ENCODE measurements at places on chromosomes 13 and 19.
A peak's percentile ranks its signal among the peaks of the same experiment; 100 is the strongest.

- peak overlapping the region; percentile 76 for H3K27ac ChIP-seq
- peak overlapping the region; percentile 86 for H3K4me3 ChIP-seq
- peaks cover 20% of the 10 kb centered on the region for H3K36me3 ChIP-seq
- no peak for DNase-seq
- H3K27me3 ChIP-seq = no peaks in the 10 kb centered on the region
- peaks cover 20% of the 10 kb centered on the region for H3K4me1 ChIP-seq
These were observed 512 bp downstream of the CC2D1A start for GRCh38 chr19:13906521-13906904.

- no peaks in the 10 kb centered on the region for H3K27me3 ChIP-seq
- no peak overlapping the region for H3K4me3 ChIP-seq
- no peak overlapping the region for H3K27ac ChIP-seq
- H3K36me3 ChIP-seq = no peaks in the 10 kb centered on the region
These were observed 295.4 kb upstream of the MAB21L1 start for GRCh38 chr13:35771898-35772297.

- H3K27me3 ChIP-seq = no peaks in the 10 kb centered on the region
- no peak for DNase-seq
- no peak overlapping the region for H3K4me3 ChIP-seq
- H3K36me3 ChIP-seq = no peaks in the 10 kb centered on the region
These were observed 8.2 kb downstream of the ZDHHC20 start for GRCh38 chr13:21450936-21451335.

GRCh38 chr19:41999071-41999877 is 5.2 kb upstream of the ATP1A3 start:
- peak overlapping the region; percentile 46 for H3K4me3 ChIP-seq
- H3K36me3 ChIP-seq = peaks cover 10% of the 10 kb centered on the region
- H3K27ac ChIP-seq = no peak overlapping the region
- H3K4me1 ChIP-seq = peaks cover 13% of the 10 kb centered on the region
- peaks cover 27% of the 10 kb centered on the region for H3K27me3 ChIP-seq
- no peak for DNase-seq

DNA sequence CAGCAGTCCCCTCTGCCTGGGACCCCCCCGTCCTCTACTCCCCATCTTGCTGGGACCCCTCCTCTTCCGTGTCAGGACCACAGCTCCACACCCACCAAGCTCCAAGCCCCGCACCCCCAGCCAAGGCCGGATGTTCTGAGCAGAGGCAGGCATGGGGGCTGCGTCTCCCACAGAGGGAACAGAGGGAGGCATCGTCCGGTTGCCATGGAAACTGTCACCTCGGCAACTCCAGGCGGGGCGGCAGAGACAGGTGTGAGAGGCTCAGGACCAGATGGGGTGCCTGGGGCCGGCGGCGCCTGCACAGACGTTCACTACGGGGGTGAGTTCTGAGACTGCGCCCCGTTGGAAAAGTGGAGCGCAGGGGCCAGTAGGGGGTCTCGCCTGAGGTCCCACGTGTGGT is 5.4 kb downstream of the RNU6-9 start:
- no peak for DNase-seq
- no peak overlapping the region for H3K27ac ChIP-seq
- no peak overlapping the region for H3K4me3 ChIP-seq
- peaks cover 5% of the 10 kb centered on the region for H3K4me1 ChIP-seq
- no peaks in the 10 kb centered on the region for H3K27me3 ChIP-seq

GRCh38 chr19:16205205-16206045 is 7.7 kb downstream of the AP1M1 start:
- no peak overlapping the region for H3K4me3 ChIP-seq
- DNase-seq = no peak
- H3K4me1 ChIP-seq = peaks cover 15% of the 10 kb centered on the region
- H3K27ac ChIP-seq = no peak overlapping the region
- no peaks in the 10 kb centered on the region for H3K27me3 ChIP-seq

DNA sequence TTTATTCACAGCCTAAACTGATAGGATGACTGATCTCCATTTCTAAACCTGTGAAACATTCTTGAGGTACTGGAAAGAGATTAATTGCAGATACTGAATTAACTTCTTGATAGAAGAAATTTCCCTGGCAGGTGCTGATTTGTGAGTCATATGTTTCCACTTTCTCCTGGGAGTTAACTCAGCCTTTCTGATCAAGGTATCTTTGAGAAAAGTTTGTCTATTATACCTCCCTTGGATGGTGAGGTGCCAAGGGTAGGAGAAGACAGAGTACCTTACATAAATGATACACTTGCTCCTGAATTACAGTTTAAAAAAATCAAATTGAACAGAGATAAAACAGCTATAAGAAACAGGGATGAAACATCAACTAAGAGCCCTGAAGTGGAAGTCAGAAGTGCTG is 123.0 kb downstream of the RGCC start:
- H3K36me3 ChIP-seq = peaks cover 15% of the 10 kb centered on the region
- no peak overlapping the region for H3K4me3 ChIP-seq
- DNase-seq = no peak
- no peaks in the 10 kb centered on the region for H3K27me3 ChIP-seq
- no peak overlapping the region for H3K27ac ChIP-seq

GRCh38 chr13:107275945-107276614 is 708.1 kb upstream of the ARGLU1 start:
- H3K27me3 ChIP-seq = no peaks in the 10 kb centered on the region
- DNase-seq = no peak
- no peak overlapping the region for H3K4me3 ChIP-seq
- no peaks in the 10 kb centered on the region for H3K36me3 ChIP-seq
- no peaks in the 10 kb centered on the region for H3K4me1 ChIP-seq

GRCh38 chr19:46296722-46297461 is at the start of gene HIF3A:
Gene HIF3A (plus strand): TSS chr19:46297042. CDS start chr19:46297077, 35 bp downstream.
- H3K27ac ChIP-seq = peak within 1 kb of the TSS; percentile 98
- H3K36me3 ChIP-seq = no peaks in the 10 kb centered on the region
- no peak for DNase-seq
- no peaks in the 10 kb centered on the region for H3K27me3 ChIP-seq
- peaks cover 59% of the 10 kb centered on the region for H3K4me1 ChIP-seq

GRCh38 chr19:43895727-43896308 is 39.3 kb downstream of the ZNF45 start:
- H3K4me1 ChIP-seq = peaks cover under 1% of the 10 kb centered on the region
- no peaks in the 10 kb centered on the region for H3K27me3 ChIP-seq
- H3K27ac ChIP-seq = no peak overlapping the region
- no peaks in the 10 kb centered on the region for H3K36me3 ChIP-seq
- DNase-seq = no peak
- H3K4me3 ChIP-seq = no peak overlapping the region

DNA sequence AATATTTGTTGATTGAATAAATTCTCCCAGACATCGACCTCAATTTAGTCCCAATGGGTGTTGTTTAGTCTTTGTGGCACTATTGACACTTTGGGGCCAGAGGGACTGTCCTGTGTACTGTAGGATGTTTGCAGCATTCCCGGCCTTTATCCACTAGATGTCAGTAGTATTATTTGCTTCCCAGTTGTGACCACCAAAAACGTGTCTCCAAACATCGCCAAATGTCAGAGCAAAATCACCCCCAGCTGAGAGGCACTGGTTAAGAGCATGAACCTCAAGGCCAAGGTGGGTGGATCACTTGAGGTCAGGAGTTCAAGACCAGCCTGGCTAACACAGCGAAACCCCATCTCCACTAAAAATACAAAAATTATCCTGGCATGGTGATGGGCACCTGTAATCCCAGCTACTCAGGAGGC is 15.4 kb downstream of the NLRP12 start:
- H3K4me1 ChIP-seq = no peaks in the 10 kb centered on the region
- H3K27ac ChIP-seq = no peak overlapping the region
- H3K4me3 ChIP-seq = no peak overlapping the region
- no peak for DNase-seq

DNA sequence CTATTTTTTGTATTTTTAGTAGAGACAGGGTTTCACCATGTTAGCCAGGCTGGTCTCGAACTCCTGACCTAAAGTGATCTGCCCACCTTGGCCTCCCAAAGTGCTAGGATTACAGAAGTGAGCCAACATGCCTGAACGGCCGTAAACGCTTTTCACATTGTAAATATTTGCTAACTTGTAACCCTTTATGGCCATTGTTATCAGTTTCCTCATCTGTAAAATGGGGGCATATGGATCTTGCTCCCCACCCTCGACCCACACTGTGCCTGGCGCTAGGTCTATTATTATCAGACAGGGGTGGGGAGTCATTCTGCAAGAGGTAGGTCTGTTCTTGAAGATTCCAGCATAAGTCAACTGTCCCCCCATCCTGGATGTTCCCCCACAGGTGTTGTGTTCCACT is 11.9 kb downstream of the NCAN start:
- peaks cover 27% of the 10 kb centered on the region for H3K27me3 ChIP-seq
- no peaks in the 10 kb centered on the region for H3K36me3 ChIP-seq
- H3K4me3 ChIP-seq = no peak overlapping the region
- no peak overlapping the region for H3K27ac ChIP-seq

DNA sequence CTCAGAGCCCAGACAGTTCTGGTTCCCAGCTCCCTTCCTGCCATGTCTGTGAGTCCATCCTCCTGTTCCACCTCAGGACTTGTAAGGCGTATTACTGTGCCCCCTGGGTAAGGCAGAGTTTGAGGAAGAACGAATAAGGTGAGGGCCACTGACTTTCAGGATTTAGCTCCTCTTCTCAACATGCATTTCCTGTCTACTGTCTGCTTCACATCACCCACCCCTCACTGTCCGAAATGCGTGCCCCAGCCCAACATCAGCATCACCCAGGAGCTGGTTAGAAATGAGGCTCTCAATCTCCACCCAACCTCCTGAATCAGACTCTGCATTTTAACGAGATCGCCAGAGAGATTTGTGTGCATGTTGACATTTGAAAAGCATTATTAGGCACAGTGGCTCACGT is 44.4 kb downstream of the IRS2 start:
- no peak overlapping the region for H3K27ac ChIP-seq
- H3K4me3 ChIP-seq = no peak overlapping the region
- DNase-seq = peak; percentile 86
- peaks cover 15% of the 10 kb centered on the region for H3K4me1 ChIP-seq
- H3K27me3 ChIP-seq = no peaks in the 10 kb centered on the region

DNA sequence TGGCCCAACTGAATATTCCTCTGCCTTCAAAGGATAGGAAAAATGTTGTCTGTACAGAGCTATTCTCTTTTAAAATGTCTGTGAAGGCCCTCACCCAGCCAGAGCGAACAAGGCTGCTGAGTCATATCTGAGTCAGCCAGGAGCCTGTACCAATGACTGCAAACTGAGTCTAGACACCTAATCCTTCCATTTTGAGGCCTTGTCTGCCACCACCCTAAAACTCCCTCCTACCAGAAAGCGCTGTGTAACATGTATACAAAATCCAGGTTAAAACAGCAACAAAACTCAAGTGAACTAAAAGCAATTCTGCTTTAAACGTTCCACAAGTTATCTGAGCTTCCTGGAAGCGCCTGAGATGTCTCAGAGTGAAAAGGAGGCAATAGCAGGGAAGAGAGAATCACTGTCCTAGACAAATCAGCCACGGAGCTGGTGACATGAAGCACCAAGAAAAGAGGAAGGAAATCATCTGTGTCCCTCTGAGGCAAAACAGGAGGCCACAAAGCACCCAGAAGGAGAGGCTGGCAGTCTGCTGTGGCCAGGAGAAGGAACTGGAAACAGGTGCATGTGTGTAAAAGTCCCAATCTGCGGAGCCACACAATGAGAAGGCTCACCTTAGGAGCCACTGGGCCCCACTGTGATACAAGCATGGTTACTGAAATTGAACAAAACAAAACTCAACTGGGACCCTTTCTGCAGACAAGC is 10.2 kb downstream of the DHRS12 start:
- peaks cover 17% of the 10 kb centered on the region for H3K36me3 ChIP-seq
- H3K27ac ChIP-seq = peak overlapping the region; percentile 40
- H3K4me1 ChIP-seq = peaks cover 12% of the 10 kb centered on the region
- no peak overlapping the region for H3K4me3 ChIP-seq

- H3K27me3 ChIP-seq = no peaks in the 10 kb centered on the region
- H3K4me3 ChIP-seq = peak overlapping the region; percentile 67
- H3K4me1 ChIP-seq = peaks cover 24% of the 10 kb centered on the region
These were observed 844 bp downstream of the ZNF543 start for GRCh38 chr19:57321116-57321515.

DNA sequence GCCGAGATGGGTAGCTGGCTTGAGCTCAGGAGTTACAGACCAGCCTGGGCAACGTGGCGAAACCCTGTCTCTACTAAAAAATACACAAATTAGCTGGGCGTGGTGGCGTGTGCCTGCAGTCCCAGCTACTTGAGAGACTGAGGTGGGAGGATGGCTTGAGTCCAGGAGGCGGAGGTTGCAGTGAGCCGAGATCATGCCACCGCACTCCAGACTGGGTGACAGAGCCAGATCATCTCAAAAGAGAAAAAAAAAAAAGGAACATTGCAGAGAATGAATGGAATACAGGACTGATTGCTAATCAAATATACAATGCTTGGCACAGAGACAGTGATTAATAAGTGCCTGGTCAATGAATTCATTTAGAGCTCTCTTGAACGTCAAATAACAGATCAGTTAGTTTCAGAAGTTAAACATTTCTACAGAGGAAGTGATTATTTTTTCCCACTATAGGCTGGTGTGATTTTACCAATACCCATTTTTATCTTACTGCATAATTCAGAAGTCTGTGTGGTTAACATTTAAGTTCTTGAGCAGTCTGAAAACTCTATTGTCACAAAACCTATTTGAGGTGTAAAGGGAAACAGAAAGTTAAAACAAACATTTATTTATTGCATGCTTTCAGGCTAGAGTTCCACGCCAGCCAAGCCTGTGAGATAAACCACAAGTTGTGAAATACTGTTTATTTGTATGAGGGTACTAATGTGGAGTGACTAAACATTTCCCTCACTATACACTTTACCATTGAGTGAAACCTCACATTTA is 7.7 kb upstream of the TBC1D4 start:
- H3K36me3 ChIP-seq = no peaks in the 10 kb centered on the region
- H3K27me3 ChIP-seq = no peaks in the 10 kb centered on the region
- H3K4me3 ChIP-seq = no peak overlapping the region
- no peaks in the 10 kb centered on the region for H3K4me1 ChIP-seq

GRCh38 chr19:52533901-52534300 is 6.4 kb downstream of the ZNF808 start:
- H3K36me3 ChIP-seq = peaks cover 5% of the 10 kb centered on the region
- no peaks in the 10 kb centered on the region for H3K27me3 ChIP-seq
- H3K4me3 ChIP-seq = no peak overlapping the region
- H3K4me1 ChIP-seq = peaks cover 11% of the 10 kb centered on the region
- DNase-seq = no peak
- no peak overlapping the region for H3K27ac ChIP-seq

Measured in esophagus muscularis mucosa (tissue), 4 donors.